LNCaP clone FGC (cell line): ENCODE measurements at places on chromosomes 5 and 9.

DNA sequence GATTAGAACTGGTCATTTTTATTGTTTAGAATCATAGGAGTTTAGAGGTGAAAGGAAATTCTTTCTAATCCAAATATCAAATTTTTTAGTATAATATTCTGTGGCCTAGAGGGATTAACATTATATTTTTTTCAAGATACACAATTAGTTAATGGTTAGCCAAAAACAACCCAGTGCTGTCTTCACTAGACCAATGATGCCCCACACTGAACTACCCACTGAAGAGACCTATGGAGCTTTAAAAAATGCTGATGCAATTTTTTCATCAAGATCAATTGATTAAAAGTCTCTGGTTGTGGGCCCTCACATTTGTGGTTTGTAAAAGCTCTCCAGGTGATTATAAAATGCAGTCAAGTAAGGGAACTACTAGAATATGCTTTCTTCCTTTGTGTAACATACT lies 274.1 kb upstream of the C9orf72 start:
- DNase-seq, result no peak

DNA sequence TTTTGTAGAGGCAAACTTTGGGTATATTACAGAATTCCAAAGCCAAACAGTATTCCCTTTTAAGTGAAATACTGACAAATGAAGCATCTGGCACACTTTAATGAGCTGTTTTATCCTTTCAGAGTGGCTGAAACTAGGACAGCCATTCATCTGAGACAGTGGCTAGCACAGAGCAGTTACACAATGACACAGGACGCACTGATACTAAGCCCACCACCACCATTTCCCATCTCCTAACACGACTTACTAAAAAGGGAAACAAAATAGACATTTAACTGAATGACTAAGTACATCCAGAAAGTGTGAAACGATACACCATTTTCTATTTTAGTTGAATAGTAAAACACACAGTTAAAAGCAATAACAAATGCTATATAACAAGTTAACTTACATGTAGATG lies 120.4 kb upstream of the RETREG1 start:
- DNase-seq, result no peak

- DNase-seq, result no peak
These were observed 75.5 kb downstream of the SGCD start for GRCh38 chr5:156402387-156402921.

GRCh38 chr5:80837679-80838078 lies 122.5 kb upstream of the RASGRF2 start:
- no peak for DNase-seq

GRCh38 chr5:1066676-1067075 lies 45.2 kb downstream of the SLC12A7 start:
- no peak for DNase-seq

- no peak for DNase-seq
These were observed 143.1 kb upstream of the NR4A3 start for GRCh38 chr9:99678566-99678965.

GRCh38 chr5:72112389-72112788 lies 5.1 kb downstream of the MAP1B start:
- DNase-seq, result no peak

GRCh38 chr9:15786616-15787015 lies 233.8 kb downstream of the CCDC171 start:
- DNase-seq, result no peak
